ENCODE measurements at places on chromosomes 5 and 9.

GRCh38 chr9:116900543-116900942, 213.4 kb downstream of the TRIM32 start:
- no peak for DNase-seq

- no peak for DNase-seq
Measured at GRCh38 chr5:50969151-50970031, 303.0 kb downstream of the PARP8 start.

DNA sequence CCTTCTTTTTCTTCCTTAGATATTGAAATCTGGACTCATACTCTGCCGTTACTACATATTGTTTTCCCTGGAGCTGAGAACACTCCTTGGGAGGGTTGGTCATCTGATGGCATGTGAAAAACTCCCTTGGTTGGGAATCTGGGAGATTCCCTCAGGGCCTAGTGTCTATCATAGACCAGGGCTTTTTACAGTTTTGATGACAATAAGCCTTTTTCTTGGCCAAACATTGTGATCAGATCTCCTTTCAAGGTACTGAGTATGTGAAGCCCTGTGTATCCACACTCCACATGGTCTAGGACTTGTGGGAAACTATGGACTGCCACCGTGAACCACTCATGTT, 32.9 kb downstream of the TMEM252 start:
- no peak for DNase-seq

DNA sequence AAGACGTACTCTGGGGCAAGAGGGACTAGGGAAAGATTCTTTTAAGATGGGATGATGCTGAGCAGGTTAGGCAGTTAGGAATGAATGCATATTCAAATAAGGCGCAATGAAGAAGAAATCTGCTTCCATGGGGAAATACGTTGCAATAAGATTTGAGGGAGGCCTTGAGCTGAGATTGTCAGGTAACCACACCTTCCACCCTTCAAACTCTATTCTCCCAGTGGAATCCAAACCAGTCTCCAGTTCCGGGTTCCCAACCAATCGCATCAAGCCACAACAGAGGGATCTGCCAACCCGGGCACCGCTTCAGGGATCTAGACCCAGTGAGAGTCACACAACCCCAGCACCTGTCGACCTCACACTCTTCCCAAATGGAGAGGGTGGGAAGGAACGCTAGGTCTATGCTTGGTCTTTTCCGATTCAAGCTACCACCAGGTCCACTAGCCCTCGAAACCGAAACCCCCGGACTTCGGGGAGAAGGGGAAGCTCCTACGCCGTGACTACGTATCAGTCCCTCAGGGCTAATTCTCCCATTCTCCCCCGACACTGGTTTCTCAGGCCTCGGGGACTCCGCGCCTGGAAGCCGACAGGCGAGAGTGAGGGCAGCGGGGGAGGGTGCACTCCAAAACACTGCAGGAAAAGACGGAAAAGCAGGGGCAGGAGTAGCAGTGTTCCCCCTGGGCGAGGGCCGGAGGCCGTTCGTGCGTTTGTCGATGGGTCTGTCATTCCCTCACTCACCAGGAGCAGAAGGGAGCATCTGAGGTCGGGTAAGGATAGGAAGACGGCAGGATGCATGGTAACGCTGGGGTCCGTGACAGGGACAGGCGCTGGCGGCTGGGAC, 534 bp downstream of the ERP44 start:
- DNase-seq, result peak; percentile 12

DNA sequence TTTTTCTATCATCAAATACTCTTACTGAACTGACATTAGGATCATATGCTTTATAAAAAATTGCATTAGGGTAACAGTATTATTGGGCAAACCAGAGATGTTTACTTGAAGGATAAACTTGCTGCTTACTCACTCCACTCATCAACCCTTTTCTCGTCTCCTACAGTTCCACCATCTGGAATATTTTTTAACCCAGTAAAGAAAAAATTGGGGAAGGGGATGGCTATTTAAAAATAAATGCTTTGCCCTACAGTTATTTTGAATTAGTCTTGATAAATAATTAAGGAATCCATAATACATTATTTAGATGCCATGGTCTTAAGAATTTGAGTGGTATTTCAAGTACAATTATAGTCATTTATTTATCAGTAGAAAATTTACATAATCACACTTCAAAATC, 225.8 kb downstream of the MEF2C start:
- no peak for DNase-seq

DNA sequence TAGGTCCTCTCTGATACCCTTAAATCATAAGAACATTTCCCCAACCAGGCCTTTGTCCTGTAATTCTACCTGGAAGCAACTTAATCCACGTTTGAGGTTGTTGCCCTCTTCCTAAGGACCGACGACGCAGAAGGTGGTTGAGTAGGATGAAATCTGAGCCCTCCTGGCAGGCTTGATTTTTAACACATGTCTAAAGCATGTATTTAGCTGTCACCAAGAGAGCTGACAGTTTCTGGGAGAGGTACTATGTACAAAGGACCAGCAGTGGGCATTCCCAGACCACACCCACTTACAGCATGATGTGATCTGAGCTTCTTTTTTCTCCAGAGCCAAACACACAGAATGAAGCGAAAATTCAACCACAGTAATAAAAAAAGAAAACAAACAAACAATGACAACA, 260.9 kb downstream of the SH3GL2 start:
- DNase-seq, result no peak

GRCh38 chr9:80437091-80437640, 865.4 kb downstream of the TLE4 start:
- DNase-seq, result no peak

DNA sequence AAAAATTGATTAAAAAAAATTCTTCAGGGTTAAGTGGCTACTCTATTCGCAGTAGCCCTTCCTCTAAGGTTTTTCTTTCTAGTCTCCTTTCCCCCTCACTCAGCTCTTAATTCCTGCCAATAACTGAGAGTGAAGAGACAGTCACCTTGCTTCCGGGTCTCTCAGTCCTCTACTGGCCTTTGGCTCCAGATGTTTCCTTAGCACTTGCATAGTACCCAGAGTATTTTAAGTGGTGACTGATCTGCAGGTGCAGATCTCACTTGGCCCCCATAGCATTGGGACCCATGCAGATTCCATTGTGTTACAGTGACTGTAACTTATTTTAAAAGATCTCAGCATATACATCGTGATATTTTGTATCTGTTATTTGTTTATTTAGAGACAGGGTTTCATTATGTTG, 66.2 kb downstream of the GCNT1 start:
- no peak for DNase-seq

GRCh38 chr9:137012694-137013570, 15.1 kb downstream of the ABCA2 start:
- DNase-seq, result no peak

DNA sequence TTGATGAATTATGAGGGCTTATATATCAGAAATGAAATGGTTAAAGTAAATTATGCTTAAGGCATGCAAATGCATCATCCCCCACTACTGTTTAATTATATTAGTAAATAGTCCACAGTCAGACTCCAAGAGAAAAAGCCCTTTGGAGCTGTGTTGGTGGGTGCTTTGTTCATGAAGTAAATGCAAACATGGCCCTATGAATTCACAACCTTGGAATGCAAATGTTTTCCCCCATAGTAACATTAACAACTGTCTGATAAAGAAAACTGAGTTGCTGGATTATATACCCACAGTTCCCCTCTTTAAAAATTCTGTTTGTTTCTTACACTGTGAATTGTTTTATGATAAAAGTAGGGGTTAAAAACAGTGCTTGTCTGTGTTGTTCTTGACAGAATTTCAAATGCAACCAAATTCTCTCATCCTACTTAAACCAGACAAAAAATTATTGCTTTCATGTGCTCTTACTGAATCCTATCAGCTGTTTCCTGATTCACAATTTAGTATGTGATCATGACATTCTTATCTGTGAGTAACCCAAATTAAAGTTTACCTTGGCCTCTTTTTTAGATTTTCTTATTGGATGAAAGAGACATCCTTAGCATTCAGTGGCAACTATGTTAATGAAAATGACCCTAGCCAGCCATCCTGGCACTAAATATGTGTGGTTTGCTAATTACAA, 48.5 kb upstream of the SNCAIP start:
- DNase-seq, result no peak

DNA sequence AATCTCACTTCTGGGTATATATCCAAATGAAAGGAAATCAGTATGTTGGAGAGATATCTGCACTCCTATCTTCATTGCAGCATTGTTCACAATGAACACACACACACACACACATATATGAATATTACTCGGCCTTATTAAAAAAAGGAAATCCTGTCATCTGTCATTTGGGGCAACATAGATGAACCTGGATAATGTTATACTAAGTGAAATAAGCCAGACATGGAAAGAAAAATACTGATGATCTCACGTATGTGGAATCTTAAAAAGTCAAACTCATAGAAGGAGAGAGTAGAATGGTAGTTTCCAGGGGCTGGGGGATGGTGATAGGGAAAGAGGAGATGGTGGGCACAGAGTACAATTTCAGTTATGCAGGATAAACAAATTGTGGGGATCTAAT, 100.3 kb downstream of the EMB start:
- no peak for DNase-seq

- DNase-seq, result no peak
Measured at GRCh38 chr9:124725068-124725452, 46.1 kb downstream of the NR6A1 start.

- no peak for DNase-seq
Measured at GRCh38 chr9:16294133-16294770, 576.2 kb downstream of the BNC2 start.

- no peak for DNase-seq
Measured at GRCh38 chr5:158559066-158559465, 540.6 kb downstream of the EBF1 start.

DNA sequence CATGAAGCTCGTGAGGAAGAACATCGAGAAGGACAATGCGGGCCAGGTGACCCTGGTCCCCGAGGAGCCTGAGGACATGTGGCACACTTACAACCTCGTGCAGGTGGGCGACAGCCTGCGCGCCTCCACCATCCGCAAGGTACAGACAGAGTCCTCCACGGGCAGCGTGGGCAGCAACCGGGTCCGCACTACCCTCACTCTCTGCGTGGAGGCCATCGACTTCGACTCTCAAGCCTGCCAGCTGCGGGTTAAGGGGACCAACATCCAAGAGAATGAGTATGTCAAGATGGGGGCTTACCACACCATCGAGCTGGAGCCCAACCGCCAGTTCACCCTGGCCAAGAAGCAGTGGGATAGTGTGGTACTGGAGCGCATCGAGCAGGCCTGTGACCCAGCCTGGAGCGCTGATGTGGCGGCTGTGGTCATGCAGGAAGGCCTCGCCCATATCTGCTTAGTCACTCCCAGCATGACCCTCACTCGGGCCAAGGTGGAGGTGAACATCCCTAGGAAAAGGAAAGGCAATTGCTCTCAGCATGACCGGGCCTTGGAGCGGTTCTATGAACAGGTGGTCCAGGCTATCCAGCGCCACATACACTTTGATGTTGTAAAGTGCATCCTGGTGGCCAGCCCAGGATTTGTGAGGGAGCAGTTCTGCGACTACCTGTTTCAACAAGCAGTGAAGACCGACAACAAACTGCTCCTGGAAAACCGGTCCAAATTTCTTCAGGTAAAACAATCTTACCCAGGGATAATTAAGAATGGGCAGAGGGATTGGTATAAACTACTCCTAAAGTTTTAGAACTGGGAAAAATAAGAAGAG, 12.9 kb downstream of the ITGA1 start:
- peak; percentile 36 for DNase-seq

DNA sequence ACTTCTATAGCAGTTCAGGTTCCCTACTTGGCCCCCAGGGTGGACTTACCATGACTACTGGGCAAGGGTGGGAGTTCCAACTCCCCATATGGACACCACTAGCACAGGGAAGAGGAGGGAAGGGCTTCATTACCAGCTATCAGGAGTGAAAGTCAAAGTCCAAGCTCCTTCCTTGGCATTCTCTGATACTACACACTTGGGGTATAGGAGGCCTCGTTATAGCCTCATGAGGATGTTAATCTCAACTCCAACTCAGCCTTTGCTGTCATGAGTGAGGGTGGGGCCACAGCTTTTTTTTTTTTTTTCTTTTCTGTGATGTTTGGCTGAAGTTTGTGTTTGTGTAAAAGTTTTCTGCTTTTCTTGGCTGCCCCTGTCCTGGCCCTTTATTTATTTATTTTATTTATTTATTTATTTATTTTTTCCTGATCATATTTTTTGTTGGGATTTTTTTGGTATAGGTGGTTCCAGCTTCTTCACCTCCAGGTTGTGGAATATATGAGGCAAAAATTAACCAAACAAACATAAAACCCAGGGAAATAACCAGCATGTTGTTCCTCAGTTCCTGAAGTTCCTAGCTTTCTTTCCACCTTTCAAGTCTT, 8.7 kb downstream of the GARIN3 start:
- no peak for DNase-seq

DNA sequence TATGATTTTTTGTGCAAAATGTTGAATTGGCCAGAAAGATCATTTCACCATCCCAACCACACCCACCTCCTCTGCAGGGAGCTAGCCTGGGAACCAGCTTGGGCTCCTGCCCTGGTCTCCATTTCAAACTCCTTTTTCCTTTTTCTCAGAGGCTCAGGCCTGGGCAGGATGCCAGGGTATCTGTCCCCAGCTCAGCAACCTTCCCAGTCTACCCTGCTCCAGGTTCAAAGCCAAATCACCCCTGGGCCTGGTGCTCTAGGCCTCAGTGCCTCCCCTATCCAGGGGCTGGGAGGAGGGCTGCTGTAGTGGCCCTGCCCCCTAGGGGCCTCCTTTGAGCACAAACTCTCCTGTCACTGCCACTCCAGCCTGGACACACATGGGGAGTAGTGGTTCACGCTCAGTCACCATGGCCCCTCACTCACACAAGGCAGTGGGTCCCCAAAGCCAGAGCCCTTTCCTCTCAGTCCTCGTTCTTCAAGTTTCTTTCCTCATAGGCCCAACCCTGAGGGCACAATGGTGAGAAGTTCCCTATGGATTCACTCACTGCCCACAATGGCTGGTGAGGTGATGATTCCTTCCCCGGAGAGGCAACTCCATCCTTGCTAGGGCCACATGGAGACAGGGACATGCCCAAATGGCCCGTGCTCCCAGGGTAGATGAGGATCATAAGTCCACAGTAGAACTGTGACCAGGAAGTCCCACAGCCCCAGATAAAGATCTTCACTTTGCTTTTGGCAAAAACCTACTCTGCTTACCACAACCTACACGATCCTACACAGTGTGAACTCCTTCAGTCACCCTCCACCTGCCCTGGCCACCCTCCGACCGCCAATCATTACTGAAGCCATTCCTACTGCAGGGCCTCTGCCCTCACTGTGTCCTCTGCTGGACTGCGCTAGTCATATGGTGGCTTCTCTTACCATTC, 1.6 kb upstream of the ST6GALNAC4 start:
- DNase-seq, result no peak

GRCh38 chr5:2369178-2369577, 382.3 kb downstream of the IRX2 start:
- no peak for DNase-seq

- DNase-seq, result no peak
Measured at GRCh38 chr5:140072812-140073211, 29.7 kb upstream of the NRG2 start.

- no peak for DNase-seq
Measured at GRCh38 chr5:17150531-17150930, 66.9 kb upstream of the BASP1 start.

- DNase-seq, result no peak
Measured at GRCh38 chr9:114210136-114210535, 54.8 kb downstream of the COL27A1 start.

- DNase-seq, result no peak
Measured at GRCh38 chr9:124749284-124749683, 21.8 kb downstream of the NR6A1 start.
